Activated T-helper 2 cell treated with anti-CD3 and anti-CD28 coated beads, Interferon-gamma antibody, Interleukin-2, Interleukin-4, amounts not matched to agents 10 μg/mL and 5 μg/mL and 100 μg/mL, durations not matched to agents 14 hours and 24 hours and 36 hours (primary cell): ENCODE measurements at places on chromosomes 2 and 18. TPM values are rescaled to one million over a fixed set of nuclear protein-coding genes. Genes with fewer than 3 reads are reported as not detected.
A peak's percentile ranks its signal among the peaks of the same experiment; 100 is the strongest.

DNA sequence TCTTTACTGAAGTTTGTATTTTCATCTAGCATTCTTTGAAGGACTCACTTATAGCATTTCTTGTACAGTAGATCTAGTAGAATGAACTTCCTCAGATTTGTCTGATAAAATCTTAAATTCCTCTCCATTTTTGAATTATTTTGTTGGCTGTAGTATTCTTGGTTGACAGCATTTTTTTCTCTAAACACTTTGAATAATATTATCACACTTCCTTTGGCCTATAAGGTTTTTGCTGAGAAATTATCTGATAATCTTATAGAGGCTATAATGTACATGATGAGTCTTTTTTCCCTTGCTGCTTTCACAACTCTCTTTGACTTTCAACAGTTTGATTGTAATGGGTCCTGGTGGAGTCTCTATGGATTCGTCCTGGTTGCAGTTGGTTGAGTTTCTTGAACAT is 169.5 kb downstream of the NOL4 start:
- no peak overlapping the region for H3K27ac ChIP-seq
- H3K4me1 ChIP-seq, result no peaks in the 10 kb centered on the region
- no peak for DNase-seq

DNA sequence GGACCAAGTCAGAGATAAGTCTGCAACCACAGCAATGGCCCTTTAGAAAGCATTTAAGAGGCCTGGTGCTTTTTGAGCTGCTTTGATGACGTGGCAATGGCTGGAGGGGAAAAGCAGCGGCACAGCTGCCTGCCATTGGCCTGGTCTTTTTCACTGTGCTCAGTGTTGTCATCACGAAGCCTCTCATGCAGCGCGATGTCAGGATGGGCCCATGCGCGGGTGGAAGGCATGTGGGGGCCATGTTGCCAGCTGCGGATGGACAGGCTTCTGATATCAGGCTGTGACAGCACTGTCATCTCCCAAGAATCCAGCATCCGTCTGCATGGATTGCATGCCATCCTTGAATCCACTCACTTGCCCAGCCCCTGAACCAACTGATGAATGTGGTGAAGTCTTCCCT is 204.5 kb downstream of the ACKR3 start:
- no peaks in the 10 kb centered on the region for H3K27me3 ChIP-seq
- no peaks in the 10 kb centered on the region for H3K36me3 ChIP-seq
- no peaks in the 10 kb centered on the region for H3K4me1 ChIP-seq
- no peak overlapping the region for H3K27ac ChIP-seq
- DNase-seq, result no peak
- no peak overlapping the region for H3K4me3 ChIP-seq

The TEX261 gene
- 67.9 and 68.8 TPM in 2 replicates for total RNA-seq

GRCh38 chr2:218880102-218880858 is at the start of gene WNT10A:
TSS of gene WNT10A (plus strand) at chr2:218880852. CDS start at chr2:218880996, 144 bp downstream.
- peak within 1 kb of the TSS; percentile 64 for H3K4me3 ChIP-seq
- H3K4me1 ChIP-seq, result peaks cover 25% of the 10 kb centered on the region
- DNase-seq, result no peak
- no peaks in the 10 kb centered on the region for H3K36me3 ChIP-seq
- H3K27ac ChIP-seq, result no peak within 1 kb of the TSS

- no peak for DNase-seq
- peaks cover 18% of the 10 kb centered on the region for H3K27me3 ChIP-seq
- peaks cover 17% of the 10 kb centered on the region for H3K36me3 ChIP-seq
- H3K4me1 ChIP-seq, result peaks cover 56% of the 10 kb centered on the region
Observed at GRCh38 chr2:33491441-33492084, 15.1 kb downstream of the RASGRP3 start.

The SERPINB7 gene
- total RNA-seq, result not detected in 2 replicates

The PTPN4 gene
- 22.1 and 22.5 TPM in 2 replicates for total RNA-seq

GRCh38 chr2:26074676-26075075 is 40.8 kb downstream of the RAB10 start:
- no peak for DNase-seq
- H3K36me3 ChIP-seq, result peaks cover 37% of the 10 kb centered on the region
- H3K4me1 ChIP-seq, result peaks cover 44% of the 10 kb centered on the region
- H3K4me3 ChIP-seq, result no peak overlapping the region
- no peak overlapping the region for H3K27ac ChIP-seq

The ST8SIA5 gene
- 0.05 and 0.39 TPM in 2 replicates for total RNA-seq

The ACTR2 gene
- total RNA-seq, result 339 and 350 TPM in 2 replicates

DNA sequence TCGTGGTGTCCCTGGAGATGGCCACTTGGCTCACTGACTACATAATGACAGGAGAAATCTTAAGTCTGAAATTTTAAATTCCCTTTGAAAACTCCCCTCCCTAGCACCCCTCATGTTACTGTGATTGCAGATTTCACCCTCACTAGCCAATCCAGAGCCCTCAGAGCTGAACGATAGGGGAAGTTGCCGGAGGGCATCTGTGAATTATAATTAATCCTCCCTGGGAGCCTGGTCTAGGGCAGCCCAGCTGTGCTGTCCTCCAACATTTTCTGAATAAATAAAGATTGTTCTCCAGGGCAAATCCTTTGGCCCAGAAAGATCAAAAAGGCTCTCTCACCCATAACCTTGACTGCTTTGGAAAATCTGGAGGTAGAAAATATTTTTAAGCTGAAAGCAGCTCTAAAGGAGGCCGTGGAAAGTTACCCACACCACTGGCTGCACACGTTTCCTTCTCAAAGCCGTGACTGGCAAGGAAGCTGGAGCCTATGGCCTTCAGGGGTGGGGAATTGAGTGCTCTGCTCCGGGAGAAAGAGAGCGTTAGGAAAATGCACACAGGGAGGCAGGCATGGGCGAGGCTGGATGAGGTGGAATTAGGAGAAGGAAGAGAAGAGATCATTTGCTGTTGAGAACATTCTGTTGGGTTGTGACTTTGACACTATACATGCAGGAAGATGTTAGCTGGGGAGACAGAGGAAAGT is 68.9 kb upstream of the CNGA3 start:
- peaks cover 19% of the 10 kb centered on the region for H3K27me3 ChIP-seq
- no peak overlapping the region for H3K27ac ChIP-seq
- H3K4me1 ChIP-seq, result no peaks in the 10 kb centered on the region
- no peaks in the 10 kb centered on the region for H3K36me3 ChIP-seq
- no peak overlapping the region for H3K4me3 ChIP-seq

- peaks cover 33% of the 10 kb centered on the region for H3K4me1 ChIP-seq
- H3K4me3 ChIP-seq, result no peak overlapping the region
- peaks cover 7% of the 10 kb centered on the region for H3K36me3 ChIP-seq
- DNase-seq, result no peak
- no peaks in the 10 kb centered on the region for H3K27me3 ChIP-seq
Observed at GRCh38 chr2:88603146-88603545, 24.1 kb downstream of the EIF2AK3 start.

GRCh38 chr2:72895759-72896281 is 8.6 kb downstream of the SPR start:
- H3K27me3 ChIP-seq, result peaks cover 34% of the 10 kb centered on the region
- DNase-seq, result no peak
- H3K4me3 ChIP-seq, result no peak overlapping the region
- H3K4me1 ChIP-seq, result no peaks in the 10 kb centered on the region
- H3K36me3 ChIP-seq, result no peaks in the 10 kb centered on the region
- no peak overlapping the region for H3K27ac ChIP-seq

DNA sequence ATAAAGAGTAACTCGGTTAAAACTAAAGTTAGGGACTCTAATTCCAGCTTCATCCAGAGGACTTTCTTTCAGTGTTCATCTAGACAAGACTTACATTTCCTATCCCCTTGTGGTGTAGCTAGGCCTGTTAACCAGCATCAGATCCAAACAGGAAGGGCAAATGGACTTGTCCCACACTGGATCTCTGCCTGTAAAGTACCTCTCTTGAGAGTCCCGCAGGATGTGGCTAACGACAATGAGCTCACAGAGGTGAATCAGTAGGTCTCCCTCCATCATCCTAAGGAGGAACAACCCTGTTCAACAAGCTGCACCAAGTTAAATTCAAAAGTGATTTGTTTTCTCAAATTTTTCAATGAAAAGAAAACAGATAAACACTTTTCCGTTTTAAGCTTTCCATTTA is 412.3 kb upstream of the RGPD4 start:
- DNase-seq, result no peak
- no peak overlapping the region for H3K4me3 ChIP-seq
- no peaks in the 10 kb centered on the region for H3K36me3 ChIP-seq
- H3K27ac ChIP-seq, result no peak overlapping the region
- no peaks in the 10 kb centered on the region for H3K27me3 ChIP-seq

DNA sequence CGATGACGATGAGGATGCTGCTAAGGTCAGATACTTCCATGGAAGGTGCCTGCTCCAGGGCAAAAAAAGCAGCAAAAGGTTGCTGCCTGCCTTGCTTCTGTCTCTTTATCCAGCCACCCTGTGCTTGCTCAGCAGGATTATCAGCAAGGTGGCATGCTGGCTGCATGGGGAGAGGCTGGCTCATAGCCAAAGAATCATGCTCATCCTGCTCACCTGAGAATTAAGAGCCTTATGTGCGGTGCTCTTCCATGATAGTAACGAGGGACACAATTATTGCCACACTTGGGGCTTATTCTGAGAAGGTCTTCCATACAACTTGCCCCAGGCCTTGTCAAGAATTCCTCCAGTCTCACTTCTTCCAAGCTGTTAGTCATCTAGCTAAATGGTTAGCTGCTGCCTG is 60.4 kb upstream of the SEC11C start:
- peaks cover 27% of the 10 kb centered on the region for H3K27me3 ChIP-seq
- DNase-seq, result no peak
- H3K27ac ChIP-seq, result no peak overlapping the region
- peaks cover 2% of the 10 kb centered on the region for H3K4me1 ChIP-seq
- H3K4me3 ChIP-seq, result no peak overlapping the region
